ENCODE measurements at places on chromosomes 2 and 18.

- no peaks in the 10 kb centered on the region for H3K36me3 ChIP-seq
- no peak overlapping the region for H3K27ac ChIP-seq
- H3K27me3 ChIP-seq = no peaks in the 10 kb centered on the region
- no peak for DNase-seq
- no peaks in the 10 kb centered on the region for H3K4me1 ChIP-seq
- no peak overlapping the region for H3K4me3 ChIP-seq
These were observed 688.4 kb upstream of the SYT4 start for GRCh38 chr18:43965691-43966090.

DNA sequence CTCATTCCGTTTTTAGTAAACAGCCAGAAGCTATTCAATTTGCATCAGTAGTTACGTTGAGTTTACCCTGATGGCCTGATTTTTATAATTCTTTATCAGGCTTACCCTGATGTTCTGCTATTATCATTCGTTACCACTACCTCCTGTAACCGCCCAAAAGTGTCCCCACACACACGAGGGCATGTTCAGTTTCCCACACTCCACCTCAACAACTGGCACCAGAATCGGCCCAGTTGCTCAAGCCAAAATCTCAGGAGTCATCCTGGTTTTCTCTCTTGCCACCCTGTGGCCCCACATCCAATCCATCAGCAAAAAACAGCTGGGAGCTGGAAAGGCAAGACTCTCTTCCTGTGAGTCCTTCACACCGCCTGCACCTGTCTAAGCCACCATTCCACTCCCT, 102.9 kb upstream of the RAB6C start:
- no peaks in the 10 kb centered on the region for H3K4me1 ChIP-seq
- no peak overlapping the region for H3K27ac ChIP-seq
- no peak for DNase-seq
- no peak overlapping the region for H3K4me3 ChIP-seq

GRCh38 chr2:226607379-226607778, 192.2 kb downstream of the IRS1 start:
- H3K4me3 ChIP-seq = no peak overlapping the region
- no peaks in the 10 kb centered on the region for H3K36me3 ChIP-seq
- H3K27ac ChIP-seq = no peak overlapping the region
- peaks cover 2% of the 10 kb centered on the region for H3K4me1 ChIP-seq
- no peak for DNase-seq

DNA sequence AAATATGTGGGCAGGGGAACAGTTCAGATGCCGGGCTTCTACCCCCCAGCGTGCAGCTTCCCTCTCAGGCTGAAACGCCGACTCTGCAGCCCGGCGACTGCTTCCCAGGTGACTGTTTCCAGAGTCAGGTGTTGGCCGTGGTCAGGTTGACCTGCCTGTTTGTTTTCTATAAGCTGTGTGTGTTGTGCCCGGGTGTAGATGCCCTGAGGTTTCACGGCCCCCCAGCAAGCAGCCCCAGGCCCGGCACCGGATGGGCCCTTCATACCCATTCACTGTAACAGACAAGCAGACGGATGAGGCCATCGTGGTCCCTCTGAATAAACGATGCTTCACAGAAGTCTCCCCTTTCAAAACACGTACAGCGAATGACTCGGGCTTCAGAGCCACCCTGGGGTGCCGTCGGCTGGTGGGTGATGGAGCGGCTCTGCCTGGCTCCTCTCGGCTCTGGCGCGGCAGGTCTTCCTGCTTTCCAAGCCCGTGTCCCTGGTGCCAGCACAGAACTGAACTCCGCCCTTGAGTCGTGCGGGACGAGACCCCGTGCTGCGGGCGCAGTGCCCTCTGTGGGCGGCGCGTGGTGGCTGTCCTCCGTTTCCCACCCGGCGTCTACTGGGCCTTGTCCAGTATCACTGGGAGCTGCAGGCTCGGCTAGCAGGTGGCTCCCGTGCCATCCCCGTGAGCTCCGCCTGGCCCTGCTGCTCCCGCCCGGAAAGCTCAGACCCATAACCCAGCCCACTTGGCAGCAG, 15.0 kb upstream of the KCNG2 start:
- peak; percentile 64 for DNase-seq
- no peaks in the 10 kb centered on the region for H3K27me3 ChIP-seq
- no peak overlapping the region for H3K4me3 ChIP-seq
- H3K36me3 ChIP-seq = no peaks in the 10 kb centered on the region

- no peak overlapping the region for H3K4me3 ChIP-seq
- no peaks in the 10 kb centered on the region for H3K36me3 ChIP-seq
- H3K27me3 ChIP-seq = no peaks in the 10 kb centered on the region
- no peaks in the 10 kb centered on the region for H3K4me1 ChIP-seq
- DNase-seq = no peak
- no peak overlapping the region for H3K27ac ChIP-seq
These were observed 255.1 kb downstream of the RND3 start for GRCh38 chr2:150232321-150232720.

- no peaks in the 10 kb centered on the region for H3K27me3 ChIP-seq
- DNase-seq = no peak
- H3K4me1 ChIP-seq = no peaks in the 10 kb centered on the region
- no peak overlapping the region for H3K27ac ChIP-seq
- H3K4me3 ChIP-seq = no peak overlapping the region
These were observed 459.8 kb downstream of the METTL4 start for GRCh38 chr18:2111456-2111855.

GRCh38 chr2:121650315-121650930, 1.2 kb upstream of the CLASP1 start:
- H3K27me3 ChIP-seq = no peaks in the 10 kb centered on the region
- H3K27ac ChIP-seq = peak overlapping the region; percentile 95
- no peaks in the 10 kb centered on the region for H3K36me3 ChIP-seq

GRCh38 chr18:56574861-56575260, 63.5 kb downstream of the TXNL1 start:
- peaks cover 2% of the 10 kb centered on the region for H3K4me1 ChIP-seq
- H3K36me3 ChIP-seq = no peaks in the 10 kb centered on the region
- no peak overlapping the region for H3K27ac ChIP-seq
- no peak for DNase-seq

GRCh38 chr2:26850505-26850904, 2.6 kb downstream of the DPYSL5 start:
- H3K27me3 ChIP-seq = no peaks in the 10 kb centered on the region
- H3K36me3 ChIP-seq = no peaks in the 10 kb centered on the region
- no peaks in the 10 kb centered on the region for H3K4me1 ChIP-seq

- H3K27me3 ChIP-seq = no peaks in the 10 kb centered on the region
- no peaks in the 10 kb centered on the region for H3K36me3 ChIP-seq
- H3K27ac ChIP-seq = no peak overlapping the region
- H3K4me3 ChIP-seq = no peak overlapping the region
These were observed 3.2 kb downstream of the LRRC30 start for GRCh38 chr18:7234091-7234490.

GRCh38 chr2:117714745-117715417, 99.6 kb upstream of the DDX18 start:
- peaks cover 3% of the 10 kb centered on the region for H3K27me3 ChIP-seq
- DNase-seq = no peak
- no peak overlapping the region for H3K27ac ChIP-seq
- no peaks in the 10 kb centered on the region for H3K4me1 ChIP-seq
- H3K4me3 ChIP-seq = no peak overlapping the region

DNA sequence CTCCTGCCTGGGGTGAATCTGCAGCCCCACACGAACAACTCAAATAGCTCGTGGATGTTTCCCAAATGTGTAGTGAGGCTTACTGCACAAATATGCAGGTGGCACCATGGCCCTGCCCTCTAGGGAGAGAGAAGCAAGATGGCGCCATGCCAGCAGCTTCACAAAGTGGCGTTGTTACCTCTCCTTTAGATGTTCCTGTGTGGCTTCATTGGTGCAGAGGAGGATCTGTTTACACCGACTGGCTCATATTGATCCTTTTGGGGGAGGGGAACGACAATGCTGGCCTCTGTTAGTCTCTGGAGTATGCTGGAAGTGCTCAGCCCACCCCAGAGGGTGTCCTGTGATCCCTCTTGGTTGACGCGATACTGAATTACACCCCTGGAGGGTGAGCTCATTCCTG, 99.5 kb upstream of the GATA6 start:
- H3K27me3 ChIP-seq = no peaks in the 10 kb centered on the region
- no peaks in the 10 kb centered on the region for H3K4me1 ChIP-seq
- no peak overlapping the region for H3K4me3 ChIP-seq
- no peak for DNase-seq
- H3K27ac ChIP-seq = no peak overlapping the region
- H3K36me3 ChIP-seq = no peaks in the 10 kb centered on the region

DNA sequence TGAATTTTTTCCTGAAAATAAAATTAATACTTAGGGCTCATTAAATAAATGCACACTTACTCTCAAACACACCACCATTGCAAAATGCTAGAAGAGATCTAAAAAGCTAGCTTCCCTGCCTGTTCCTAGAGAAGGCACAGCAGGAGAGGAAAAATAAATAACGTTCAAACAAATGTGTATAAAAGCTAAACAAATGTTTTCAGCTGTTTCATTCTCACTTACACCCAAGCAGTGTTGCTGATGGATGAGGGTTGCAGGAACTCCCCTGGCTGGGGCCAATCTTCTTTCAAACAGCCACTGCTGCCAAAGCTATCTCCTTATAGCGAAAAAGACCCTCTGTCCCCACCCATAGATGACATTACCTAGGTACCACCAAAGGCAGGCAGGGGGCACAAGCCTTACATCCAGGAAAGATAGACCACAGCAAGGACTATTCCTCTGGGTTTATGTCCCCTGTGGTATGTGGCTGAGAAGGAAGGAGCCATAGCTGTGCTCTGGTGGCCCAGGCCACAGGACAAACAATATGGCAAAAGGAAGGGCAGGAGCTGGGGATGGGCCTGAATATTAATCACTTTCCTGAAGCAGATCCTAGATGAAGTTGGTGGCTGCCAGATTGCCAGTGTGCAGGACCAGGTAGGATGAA, 214.6 kb downstream of the TTC32 start:
- peak overlapping the region; percentile 55 for H3K27ac ChIP-seq
- H3K4me1 ChIP-seq = peaks cover 4% of the 10 kb centered on the region
- DNase-seq = no peak
- H3K36me3 ChIP-seq = no peaks in the 10 kb centered on the region
- H3K4me3 ChIP-seq = no peak overlapping the region

DNA sequence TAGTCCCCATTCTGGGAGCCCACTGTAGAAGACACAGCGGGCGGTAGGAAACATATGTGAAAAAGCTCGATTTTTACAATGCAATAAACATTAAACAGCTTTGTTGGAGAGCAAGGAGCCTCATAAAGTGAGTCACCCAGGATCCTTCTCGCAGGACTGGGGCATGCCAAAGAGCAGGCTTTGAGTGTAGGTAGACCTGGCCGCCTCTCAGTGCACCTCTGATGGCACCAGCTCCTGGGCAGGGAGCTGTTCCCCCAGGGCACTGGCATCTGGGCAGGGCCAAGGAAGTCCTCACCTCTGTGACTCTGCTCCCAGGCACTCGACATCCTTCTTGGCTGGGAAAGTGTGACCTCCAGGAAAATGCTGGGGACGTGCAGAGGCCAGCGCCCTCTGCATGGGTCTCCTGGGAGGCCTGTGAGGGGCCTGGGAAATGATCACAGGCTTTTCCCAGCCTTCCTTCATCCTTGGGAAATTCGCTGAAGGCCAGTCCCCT, 94.2 kb downstream of the POLR1A start:
- H3K36me3 ChIP-seq = no peaks in the 10 kb centered on the region
- DNase-seq = no peak
- no peaks in the 10 kb centered on the region for H3K27me3 ChIP-seq
- H3K4me1 ChIP-seq = no peaks in the 10 kb centered on the region
- no peak overlapping the region for H3K27ac ChIP-seq

DNA sequence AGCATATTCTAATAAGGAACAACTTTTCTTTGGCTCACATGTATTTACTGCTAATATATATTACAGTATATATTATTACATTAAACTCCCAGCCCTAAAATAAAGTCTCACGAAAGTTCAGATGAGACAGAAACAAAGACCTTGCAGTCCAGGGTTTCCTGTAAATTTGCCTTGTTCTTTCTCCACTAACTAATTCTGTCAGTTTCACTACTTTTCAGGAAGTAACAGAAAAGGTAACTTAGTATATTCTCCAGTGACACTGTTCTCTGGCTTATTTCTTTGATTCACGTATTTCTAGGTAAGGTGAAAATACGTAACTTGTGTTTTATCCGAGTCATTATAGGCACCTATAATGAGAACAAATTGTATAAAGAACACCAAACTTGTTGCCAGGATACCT, 35.2 kb downstream of the HDLBP start:
- no peaks in the 10 kb centered on the region for H3K27me3 ChIP-seq
- H3K27ac ChIP-seq = no peak overlapping the region
- no peaks in the 10 kb centered on the region for H3K4me1 ChIP-seq
- no peak overlapping the region for H3K4me3 ChIP-seq
- no peak for DNase-seq
- no peaks in the 10 kb centered on the region for H3K36me3 ChIP-seq

DNA sequence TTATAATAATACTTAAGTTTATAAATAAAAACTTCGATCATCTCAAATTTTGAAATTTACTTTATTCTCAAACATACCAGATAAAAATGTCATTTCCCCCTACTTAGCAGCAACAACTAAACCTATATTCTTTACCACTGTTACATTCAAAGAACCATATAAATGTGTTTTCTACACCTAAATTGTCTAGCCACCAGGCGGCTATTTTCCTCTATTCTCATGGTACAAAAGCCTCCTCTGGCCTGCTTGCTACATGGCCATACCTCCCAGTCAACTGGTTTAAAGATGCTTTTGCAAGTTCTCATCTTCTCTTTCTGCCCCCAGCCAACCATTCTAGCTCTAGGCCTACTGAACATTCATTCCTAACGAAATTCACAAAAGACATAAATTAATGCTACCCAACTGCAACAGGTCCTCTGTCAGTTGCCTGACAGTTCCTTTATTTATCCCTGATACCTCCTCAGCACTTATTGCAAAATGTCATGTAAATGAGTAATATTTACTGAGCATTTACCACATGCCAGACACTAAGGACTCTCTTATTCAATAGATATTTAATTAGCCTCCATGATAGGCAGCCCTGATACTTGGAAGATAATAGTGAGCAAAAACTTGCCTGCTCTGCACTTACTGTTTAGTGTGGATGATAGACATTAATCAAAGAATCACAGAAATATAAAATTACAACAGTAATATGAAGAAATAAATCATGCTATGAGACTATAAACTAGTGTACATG, 5.0 kb downstream of the C1D start:
- H3K36me3 ChIP-seq = no peaks in the 10 kb centered on the region
- H3K4me1 ChIP-seq = peaks cover 7% of the 10 kb centered on the region
- no peak overlapping the region for H3K4me3 ChIP-seq
- H3K27me3 ChIP-seq = no peaks in the 10 kb centered on the region
- H3K27ac ChIP-seq = no peak overlapping the region

DNA sequence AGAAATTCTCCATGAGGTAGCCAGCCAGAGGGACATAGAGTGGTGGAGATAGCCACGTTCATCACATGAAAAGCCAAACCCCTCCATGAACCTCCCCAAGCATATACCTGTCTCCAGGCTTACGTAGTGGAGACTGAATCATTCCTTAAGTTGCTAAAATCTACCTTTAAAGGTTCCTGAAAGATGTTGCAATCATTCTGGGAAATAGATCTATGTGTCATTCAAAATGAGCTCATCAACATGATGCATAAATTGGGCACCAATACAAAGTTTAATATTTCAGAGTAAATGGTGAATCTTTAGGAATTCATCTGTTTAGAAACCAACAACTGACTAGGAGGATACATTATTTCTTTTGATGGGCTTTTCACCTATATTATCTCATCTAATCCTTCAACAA, 362.6 kb upstream of the ID2 start:
- no peak overlapping the region for H3K27ac ChIP-seq
- no peaks in the 10 kb centered on the region for H3K27me3 ChIP-seq
- H3K4me1 ChIP-seq = no peaks in the 10 kb centered on the region
